ENCODE measurements at places on chromosomes 5 and 9. TPM values are rescaled to one million over a fixed set of nuclear protein-coding genes. Genes with fewer than 3 reads are reported as not detected.

DNA sequence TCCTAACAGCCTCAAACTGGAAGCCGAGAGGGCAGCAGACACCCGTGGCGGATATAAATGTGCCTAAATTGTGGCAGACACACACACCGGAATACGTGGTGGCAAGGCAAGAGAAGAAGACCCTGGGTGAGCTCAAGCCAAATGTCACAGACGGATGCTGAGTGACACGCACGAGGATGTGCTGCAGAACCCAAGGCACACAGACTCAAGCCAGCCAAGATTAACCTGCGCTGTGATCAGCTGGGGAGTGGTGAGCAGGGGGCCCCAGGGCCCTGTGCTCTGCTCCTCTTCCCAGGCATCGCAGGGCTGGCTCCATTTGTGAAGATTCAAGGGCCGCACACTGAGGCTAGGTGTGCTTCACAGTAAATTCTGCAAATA lies 16.4 kb downstream of the SEMA4D start:
- no peaks in the 10 kb centered on the region for H3K36me3 ChIP-seq
- no peak overlapping the region for H3K4me3 ChIP-seq
- no peak for DNase-seq
- no peaks in the 10 kb centered on the region for H3K4me1 ChIP-seq

DNA sequence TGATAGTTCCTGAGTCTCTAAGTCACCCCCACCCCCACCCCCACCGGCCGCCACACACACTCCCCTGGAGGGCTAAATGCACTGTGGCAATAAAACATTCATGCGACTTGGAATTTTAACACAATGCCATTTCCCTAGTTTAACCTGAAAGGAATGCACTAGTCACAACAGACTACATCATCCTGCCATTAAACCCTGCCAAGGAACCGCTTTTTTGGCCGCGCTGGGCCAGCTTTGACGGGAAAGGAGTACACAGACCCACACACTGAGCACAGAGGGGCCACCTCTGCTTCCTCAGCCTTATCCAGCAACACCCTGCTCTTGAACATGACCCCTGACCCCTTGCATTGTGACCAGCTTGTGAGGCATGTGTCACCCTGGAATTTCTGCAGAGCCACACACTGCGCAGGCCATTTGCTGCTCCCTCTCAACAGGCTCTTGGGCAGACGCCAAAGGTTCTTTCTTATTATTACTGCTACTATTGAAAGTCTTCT lies 165.3 kb downstream of the BNC2 start:
- no peaks in the 10 kb centered on the region for H3K4me1 ChIP-seq
- H3K4me3 ChIP-seq: no peak overlapping the region
- no peak for DNase-seq
- H3K27me3 ChIP-seq: no peaks in the 10 kb centered on the region

- peaks cover 14% of the 10 kb centered on the region for H3K4me1 ChIP-seq
- H3K4me3 ChIP-seq: peak overlapping the region; percentile 98
- H3K27ac ChIP-seq: peak overlapping the region; percentile 72
- H3K27me3 ChIP-seq: no peaks in the 10 kb centered on the region
- peaks cover 1% of the 10 kb centered on the region for H3K36me3 ChIP-seq
Measured at GRCh38 chr5:80653502-80653901, 950 bp upstream of the MSH3 start.

SPTLC1 gene
- 43.6 TPM for total RNA-seq

F12 gene
- 13.3 TPM for total RNA-seq

OR1J2 gene
- total RNA-seq: not detected

DNA sequence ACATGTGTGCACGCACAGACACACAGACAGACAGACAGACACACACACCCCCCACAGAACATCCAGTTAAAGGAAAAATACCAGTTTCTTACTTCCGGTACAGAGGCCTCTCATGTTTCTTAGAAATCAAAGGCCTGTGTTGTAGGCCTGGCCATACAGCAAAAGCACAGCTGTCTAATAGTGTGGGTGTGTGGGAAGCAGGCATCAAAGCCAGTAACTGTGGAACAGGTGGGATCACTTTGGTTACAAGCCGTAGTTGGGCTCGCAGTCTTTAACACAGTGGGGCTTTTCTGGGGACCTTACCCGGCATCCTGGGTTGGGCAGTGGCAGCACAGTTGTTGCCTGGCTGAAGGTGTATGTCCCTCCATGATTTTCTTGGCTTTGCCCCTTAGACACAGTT lies 55.2 kb downstream of the FBXL7 start:
- no peaks in the 10 kb centered on the region for H3K27me3 ChIP-seq
- no peak overlapping the region for H3K4me3 ChIP-seq
- H3K27ac ChIP-seq: no peak overlapping the region
- H3K4me1 ChIP-seq: no peaks in the 10 kb centered on the region
- H3K36me3 ChIP-seq: no peaks in the 10 kb centered on the region

C9orf85 gene
- total RNA-seq: 2.4 TPM

HAVCR2 gene
- 0.41 TPM for total RNA-seq

FBP2 gene
- total RNA-seq: not detected

DND1 gene
- 1.8 TPM for total RNA-seq

GPR151 gene
- total RNA-seq: not detected

ENHO gene
- total RNA-seq: 1.00 TPM

AFAP1L1 gene
- total RNA-seq: 0.45 TPM

DNA sequence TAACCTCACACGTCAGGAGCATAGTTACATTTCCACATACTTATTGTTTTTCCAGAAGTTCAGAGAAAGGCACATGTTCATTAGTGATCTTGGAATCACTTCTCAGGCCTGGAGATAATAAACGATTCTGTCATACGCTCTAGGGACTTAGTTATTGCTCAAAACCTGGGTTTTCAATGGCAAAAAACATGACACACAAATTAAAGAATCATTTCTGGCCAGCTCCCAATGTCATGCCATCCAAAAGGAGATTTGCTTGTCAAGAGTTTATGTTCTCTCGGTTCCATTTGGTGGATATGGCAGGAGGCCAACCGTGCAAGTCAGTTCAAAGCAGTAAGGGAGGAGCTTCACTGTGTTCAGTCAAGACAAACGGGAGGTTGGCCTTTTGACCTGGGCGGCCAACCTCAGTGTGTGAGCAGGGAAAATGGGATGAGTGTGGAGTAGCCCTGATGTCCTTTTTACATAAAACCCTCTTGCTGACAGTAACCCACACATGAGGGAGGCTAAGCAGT lies 123.4 kb downstream of the NXNL2 start:
- no peaks in the 10 kb centered on the region for H3K27me3 ChIP-seq
- H3K4me3 ChIP-seq: no peak overlapping the region
- no peak overlapping the region for H3K27ac ChIP-seq

DNA sequence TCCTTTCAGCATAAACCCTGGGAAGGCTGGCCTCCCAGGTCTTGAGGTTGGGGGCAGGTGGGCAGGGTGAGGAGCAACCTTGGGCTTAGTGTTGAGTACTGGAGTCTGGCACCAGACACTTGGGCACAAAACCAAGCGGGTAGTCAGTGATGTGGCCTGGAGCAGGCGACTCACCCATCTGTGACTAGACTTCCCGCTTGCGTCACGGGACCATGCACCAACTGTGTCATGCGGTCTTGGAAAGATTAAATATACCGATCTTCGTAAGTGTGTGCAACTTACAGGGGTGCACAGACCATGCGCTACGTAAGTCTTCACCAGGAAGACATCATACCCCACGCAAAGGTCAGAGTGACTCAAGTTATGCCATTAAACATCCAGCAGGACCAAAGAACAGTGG lies 304.4 kb upstream of the IRX4 start:
- no peaks in the 10 kb centered on the region for H3K36me3 ChIP-seq
- no peak for DNase-seq
- H3K27me3 ChIP-seq: no peaks in the 10 kb centered on the region
- no peak overlapping the region for H3K27ac ChIP-seq

- H3K4me1 ChIP-seq: peaks cover 71% of the 10 kb centered on the region
- no peak overlapping the region for H3K4me3 ChIP-seq
- peak overlapping the region; percentile 99 for H3K27ac ChIP-seq
- DNase-seq: peak; percentile 88
Measured at GRCh38 chr5:60672693-60673264, 27.2 kb downstream of the DEPDC1B start.

CDKN2B-AS1 gene
- total RNA-seq: 1.2 TPM

GRCh38 chr9:87720173-87720572 lies 5.7 kb upstream of the CTSL start:
- H3K27me3 ChIP-seq: no peaks in the 10 kb centered on the region
- H3K4me3 ChIP-seq: no peak overlapping the region
- H3K27ac ChIP-seq: no peak overlapping the region
- H3K36me3 ChIP-seq: no peaks in the 10 kb centered on the region
- H3K4me1 ChIP-seq: no peaks in the 10 kb centered on the region

GRCh38 chr9:133597316-133597957 lies 11.8 kb downstream of the FAM163B start:
- no peaks in the 10 kb centered on the region for H3K27me3 ChIP-seq
- no peak overlapping the region for H3K27ac ChIP-seq
- no peak for DNase-seq
- no peaks in the 10 kb centered on the region for H3K36me3 ChIP-seq

SLC25A2 gene
- total RNA-seq: 0.67 TPM

SARDH gene
- 0.37 TPM for total RNA-seq

GRCh38 chr5:135156337-135156714 lies 122.3 kb upstream of the PITX1 start:
- DNase-seq: no peak
- no peak overlapping the region for H3K4me3 ChIP-seq
- peak overlapping the region; percentile 84 for H3K27ac ChIP-seq
- H3K27me3 ChIP-seq: no peaks in the 10 kb centered on the region
- H3K4me1 ChIP-seq: peaks cover 38% of the 10 kb centered on the region
- H3K36me3 ChIP-seq: no peaks in the 10 kb centered on the region

GRCh38 chr5:98865690-98866089 lies 63.1 kb downstream of the CHD1 start:
- H3K27ac ChIP-seq: peak overlapping the region; percentile 85
- H3K4me3 ChIP-seq: no peak overlapping the region
- peaks cover 38% of the 10 kb centered on the region for H3K4me1 ChIP-seq
- no peaks in the 10 kb centered on the region for H3K27me3 ChIP-seq
- DNase-seq: no peak

GRCh38 chr9:121893786-121894185 lies 199.3 kb downstream of the TTLL11 start:
- DNase-seq: no peak
- no peak overlapping the region for H3K4me3 ChIP-seq
- H3K27me3 ChIP-seq: no peaks in the 10 kb centered on the region
- no peak overlapping the region for H3K27ac ChIP-seq
- no peaks in the 10 kb centered on the region for H3K36me3 ChIP-seq

DNA sequence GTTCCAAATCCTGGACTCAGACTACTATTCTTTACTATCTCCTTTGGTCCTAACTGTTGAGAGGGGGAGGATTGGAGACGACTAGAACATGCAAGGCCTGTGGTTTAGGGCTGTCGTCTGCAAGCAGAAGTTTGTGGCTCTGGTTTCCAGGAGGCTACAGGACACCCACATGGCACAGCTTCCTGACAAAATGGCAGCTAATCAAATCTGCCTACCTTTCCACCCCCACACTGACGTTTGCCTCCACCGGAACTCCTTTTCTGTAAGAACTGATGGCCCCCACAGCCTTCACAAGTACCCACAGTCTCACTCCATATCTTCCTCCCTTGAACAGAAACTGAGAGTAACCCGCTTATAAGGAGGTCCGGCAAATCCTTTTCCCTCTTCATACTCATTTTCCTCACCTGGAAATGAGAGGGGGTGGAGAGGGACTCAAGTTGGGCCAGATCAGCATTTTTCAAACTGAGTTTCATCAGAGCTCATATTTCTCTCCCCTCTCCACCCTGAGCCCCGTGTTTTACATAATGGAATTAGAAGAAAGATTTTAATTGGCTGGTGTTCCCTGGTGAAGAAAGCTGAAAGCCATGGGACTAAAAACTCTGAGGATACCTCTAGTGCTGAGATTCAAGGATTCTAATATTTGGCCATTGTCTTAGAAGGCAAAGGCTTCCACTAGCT lies 5.2 kb downstream of the SLC31A2 start:
- H3K27me3 ChIP-seq: no peaks in the 10 kb centered on the region
- H3K27ac ChIP-seq: no peak overlapping the region
- H3K4me1 ChIP-seq: peaks cover 11% of the 10 kb centered on the region
- DNase-seq: no peak

GRCh38 chr5:6567835-6568234 lies 65.0 kb downstream of the NSUN2 start:
- H3K36me3 ChIP-seq: no peaks in the 10 kb centered on the region
- no peaks in the 10 kb centered on the region for H3K4me1 ChIP-seq
- no peak overlapping the region for H3K27ac ChIP-seq
- no peaks in the 10 kb centered on the region for H3K27me3 ChIP-seq
- no peak for DNase-seq

DNA sequence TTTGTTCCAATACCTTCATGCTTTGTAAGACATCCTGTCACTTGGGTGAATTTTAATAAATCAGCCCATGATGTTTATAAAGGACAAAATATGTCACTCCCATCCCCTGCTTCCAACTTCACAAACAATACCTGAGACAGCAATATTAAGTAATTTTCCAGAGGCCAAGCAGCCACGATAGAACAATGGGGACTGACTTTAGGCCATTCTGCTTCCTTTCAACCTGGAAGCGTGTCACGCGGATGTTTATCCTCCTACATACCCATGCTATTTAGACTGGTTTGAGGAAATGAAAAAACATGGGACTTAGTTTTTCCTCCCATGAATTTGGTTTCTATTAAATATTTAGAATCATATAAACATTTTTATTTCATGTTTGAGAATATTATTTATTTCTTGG lies 82.9 kb downstream of the GRAMD2B start:
- H3K27ac ChIP-seq: no peak overlapping the region
- H3K27me3 ChIP-seq: no peaks in the 10 kb centered on the region
- DNase-seq: no peak
- H3K36me3 ChIP-seq: no peaks in the 10 kb centered on the region
- no peaks in the 10 kb centered on the region for H3K4me1 ChIP-seq
- H3K4me3 ChIP-seq: no peak overlapping the region

DNA sequence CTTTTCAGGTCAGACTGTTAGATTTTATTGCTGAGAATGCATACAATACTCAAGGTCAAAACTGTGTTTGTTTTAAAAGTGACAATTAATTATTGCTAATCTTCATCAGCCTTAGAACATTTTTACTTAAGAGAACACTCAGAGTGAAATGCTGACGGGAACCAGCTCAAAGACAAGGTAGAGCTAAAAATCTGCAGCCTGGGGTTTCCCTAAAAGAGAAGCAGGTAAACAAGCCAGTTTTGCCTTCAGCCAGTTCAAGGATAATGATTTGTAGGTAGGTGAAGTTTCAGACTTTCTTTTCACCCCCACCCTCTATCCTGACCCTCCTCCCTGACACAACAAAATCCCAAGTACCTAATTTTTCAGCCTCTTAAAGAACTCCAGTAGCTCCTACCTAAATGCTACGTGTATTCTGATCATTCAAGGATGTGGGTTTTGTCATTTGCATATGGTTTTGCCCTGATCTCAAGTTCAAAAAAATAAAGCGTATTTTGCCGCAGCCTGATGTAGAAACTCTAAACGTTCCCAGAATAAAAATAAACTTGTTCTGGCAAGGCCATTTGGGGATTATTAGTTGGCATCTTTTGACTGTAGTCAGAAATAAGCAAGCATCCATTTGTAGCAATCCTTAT lies 407.2 kb downstream of the EFNA5 start:
- no peaks in the 10 kb centered on the region for H3K27me3 ChIP-seq
- H3K4me1 ChIP-seq: no peaks in the 10 kb centered on the region
- no peak overlapping the region for H3K4me3 ChIP-seq
- no peaks in the 10 kb centered on the region for H3K36me3 ChIP-seq
- no peak overlapping the region for H3K27ac ChIP-seq
